ENCODE measurements at places on chromosomes 12 and 14.

DNA sequence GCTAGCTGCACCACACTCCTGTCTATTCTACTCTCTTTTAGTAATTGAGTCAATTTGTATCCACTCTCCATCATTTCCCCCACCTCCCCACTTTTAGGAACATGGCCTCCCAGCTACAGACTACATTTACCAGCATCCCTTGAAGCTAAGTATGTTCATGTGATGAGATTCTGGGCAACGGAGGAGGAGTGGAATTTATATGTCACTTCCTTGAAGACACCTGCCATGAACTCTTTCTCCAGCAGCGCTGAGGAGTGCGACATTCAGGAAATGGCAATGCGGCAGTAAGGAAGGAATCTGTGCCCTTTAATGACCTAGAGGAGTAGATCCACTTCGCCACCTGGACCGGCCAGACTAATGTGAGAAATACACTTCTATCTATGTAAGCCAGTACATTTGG, 243.7 kb upstream of the DIO2 start:
- no peak for DNase-seq

GRCh38 chr14:30698463-30698862, 76.3 kb downstream of the SCFD1 start:
- DNase-seq, result peak; percentile 52

DNA sequence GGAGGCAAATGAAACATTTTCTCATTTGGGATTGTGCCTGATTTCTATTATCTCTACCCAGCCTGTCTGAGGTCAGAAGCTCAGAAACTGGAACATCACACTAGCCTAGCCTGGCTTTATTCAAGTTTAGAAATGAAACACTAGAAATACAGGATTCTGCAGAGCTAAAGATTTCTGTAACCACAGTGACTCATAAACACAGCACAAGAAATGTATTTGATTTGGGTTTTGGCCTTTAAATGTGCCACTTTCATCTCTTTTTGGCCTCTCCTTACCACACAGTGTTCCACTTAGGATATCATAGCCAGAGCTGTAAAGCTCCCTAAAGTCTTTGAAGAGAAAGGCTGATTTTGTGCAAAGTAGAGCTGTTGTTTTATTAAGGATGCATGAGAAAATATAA, 307.5 kb downstream of the EMP1 start:
- DNase-seq, result no peak

DNA sequence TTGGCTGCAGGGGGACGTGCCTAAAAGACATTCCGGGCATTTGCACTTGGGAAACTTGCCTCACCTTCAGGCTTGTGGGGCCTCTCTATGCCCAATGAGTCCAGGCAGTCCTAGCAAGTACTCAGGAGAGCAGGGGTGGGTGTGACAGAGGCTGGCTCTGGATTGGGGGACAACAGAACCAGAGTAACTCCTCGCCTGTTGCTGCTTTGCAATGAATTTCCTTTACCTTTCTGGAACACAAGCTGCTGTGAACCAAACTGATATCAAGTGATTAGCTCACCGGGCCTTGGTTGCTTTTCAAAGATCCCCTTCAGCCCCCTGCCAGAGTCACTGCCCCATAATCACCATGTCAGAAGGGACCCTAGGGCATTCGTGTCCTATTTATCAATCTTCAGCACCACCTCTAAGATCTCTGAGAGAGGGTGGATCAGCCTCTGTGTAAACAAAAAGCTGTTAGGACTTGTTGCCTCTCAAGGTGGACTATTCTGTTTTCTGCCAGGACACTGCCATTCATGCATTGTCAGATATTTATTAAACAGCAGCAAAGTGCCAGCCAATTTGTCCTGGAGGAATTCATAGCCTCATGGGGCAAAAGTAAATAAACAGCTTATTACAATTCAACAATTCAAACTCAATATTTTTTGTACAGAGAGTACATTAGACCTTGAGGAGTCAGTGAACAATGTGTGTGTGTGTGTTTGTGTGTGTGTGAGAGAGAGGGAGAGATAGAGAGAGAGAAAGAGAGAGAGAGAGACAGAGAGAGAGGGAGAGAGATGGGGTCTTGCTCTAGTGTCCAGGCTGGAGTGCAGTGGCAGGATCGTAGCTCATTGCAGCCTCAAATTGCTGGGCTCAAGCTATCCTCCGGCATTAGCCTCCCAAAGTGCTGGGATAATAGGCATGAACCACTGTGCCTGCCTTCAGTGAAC, 11.3 kb downstream of the NFATC4 start:
- no peak for DNase-seq

DNA sequence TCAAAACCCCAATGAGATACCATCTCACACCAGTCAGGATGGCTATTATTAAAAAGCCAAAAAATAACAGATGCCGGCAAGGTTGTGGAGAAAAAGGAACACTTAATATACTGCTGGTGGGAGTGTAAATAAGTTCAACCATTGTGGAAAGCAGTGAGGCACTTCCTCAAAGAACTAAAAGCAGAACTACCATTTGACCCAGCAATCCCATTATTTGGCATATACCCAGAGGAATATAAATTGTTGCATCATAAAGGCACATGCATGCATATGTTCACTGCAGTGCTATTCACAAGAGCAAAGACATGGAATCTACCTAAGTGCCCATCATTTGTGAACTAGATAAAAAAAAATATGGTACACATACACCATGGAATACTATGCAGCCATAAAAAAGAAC, 59.9 kb downstream of the MGST1 start:
- no peak for DNase-seq

GRCh38 chr12:49288412-49288853, 6.5 kb upstream of the PRPH start:
- peak; percentile 71 for DNase-seq
